Suprapubic skin (tissue), 4 donors: ENCODE measurements at places on chromosomes 2 and 18. TPM values are rescaled to one million over a fixed set of nuclear protein-coding genes. Genes with fewer than 3 reads are reported as not detected.

DNA sequence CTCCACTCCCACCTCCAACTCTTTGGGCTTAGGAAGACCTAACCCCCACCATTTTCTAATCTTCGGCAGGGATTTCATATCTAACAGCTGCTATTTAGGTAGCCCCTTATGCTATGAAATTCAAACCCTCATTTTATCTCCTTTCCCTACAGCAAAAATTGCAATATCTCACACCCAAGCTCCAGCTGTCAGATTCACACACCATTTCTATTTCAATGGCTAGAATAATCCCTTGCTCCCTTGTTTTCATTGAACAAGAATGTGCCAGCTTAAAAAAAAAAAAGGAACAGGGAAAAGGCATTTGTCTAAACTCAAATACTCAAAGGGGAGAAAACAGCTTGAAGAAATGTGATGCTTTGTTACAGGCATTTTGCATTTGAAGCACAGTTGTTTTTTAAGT lies 850.6 kb upstream of the ACVR2A start:
- no peak overlapping the region for H3K27ac ChIP-seq
- H3K4me3 ChIP-seq = no peak overlapping the region
- H3K4me1 ChIP-seq = no peaks in the 10 kb centered on the region

- H3K4me3 ChIP-seq = no peak overlapping the region
- H3K4me1 ChIP-seq = peaks cover 27% of the 10 kb centered on the region
- H3K27ac ChIP-seq = peak overlapping the region; percentile 64
- H3K27me3 ChIP-seq = no peaks in the 10 kb centered on the region
- no peaks in the 10 kb centered on the region for H3K36me3 ChIP-seq
These were observed 85.6 kb downstream of the EHD3 start for GRCh38 chr2:31319406-31320175.

DNA sequence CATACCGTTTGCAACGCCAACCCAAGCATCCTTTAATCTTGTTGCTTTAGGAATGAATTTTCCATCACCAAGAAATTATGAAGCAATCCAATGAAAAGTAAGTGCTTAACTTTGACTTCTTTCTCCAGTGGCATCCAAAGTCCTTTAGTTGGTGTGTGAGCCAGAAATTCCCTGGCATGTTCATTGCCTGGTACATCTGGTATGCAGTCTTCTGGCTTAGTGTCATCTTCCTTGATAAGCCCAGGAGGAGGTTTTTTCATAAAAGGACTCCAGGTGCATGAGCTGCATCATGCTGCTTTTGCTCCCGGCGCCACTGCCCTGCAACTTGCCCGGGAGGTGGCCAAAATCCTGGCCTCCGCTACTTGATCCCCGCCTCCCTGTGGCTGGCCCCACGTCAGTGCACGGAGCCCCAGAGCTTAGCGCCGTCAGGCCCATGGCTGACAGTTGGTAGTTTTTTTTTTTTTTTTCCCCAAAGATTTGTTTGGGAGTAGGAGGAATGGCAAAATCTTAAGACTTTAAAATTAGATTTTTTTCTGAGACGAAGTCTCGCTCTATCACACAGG lies 58.7 kb downstream of the PUM2 start:
- no peak for DNase-seq

- H3K27me3 ChIP-seq = no peaks in the 10 kb centered on the region
- no peak for DNase-seq
- H3K36me3 ChIP-seq = no peaks in the 10 kb centered on the region
- H3K4me3 ChIP-seq = no peak overlapping the region
- H3K4me1 ChIP-seq = peaks cover 4% of the 10 kb centered on the region
These were observed 182.7 kb upstream of the SIX2 start for GRCh38 chr2:45191976-45192375.

GRCh38 chr2:224038830-224039079 lies 331 bp downstream of the SERPINE2 start:
- H3K27ac ChIP-seq = no peak overlapping the region
- peaks cover 21% of the 10 kb centered on the region for H3K4me1 ChIP-seq
- DNase-seq = no peak
- H3K4me3 ChIP-seq = peak overlapping the region; percentile 62

DNA sequence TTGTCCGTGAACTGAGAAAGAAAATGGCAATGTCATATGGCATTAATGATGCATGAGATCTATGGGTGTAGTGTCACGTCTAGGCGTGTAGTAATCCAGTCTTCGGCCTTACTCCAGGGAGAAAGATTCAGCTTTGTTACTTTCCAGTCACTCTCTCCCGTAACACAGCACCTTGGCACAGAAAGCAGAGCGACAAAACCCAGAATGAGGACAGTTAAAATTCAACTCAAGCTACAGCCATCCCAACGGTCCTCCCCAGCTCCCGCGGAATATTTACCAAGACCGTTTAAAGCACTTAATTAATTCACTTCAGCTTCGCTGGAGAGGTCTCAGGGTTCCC lies 797 bp upstream of the CRIM1 start:
- no peaks in the 10 kb centered on the region for H3K36me3 ChIP-seq
- H3K27ac ChIP-seq = peak overlapping the region; percentile 91
- H3K27me3 ChIP-seq = no peaks in the 10 kb centered on the region
- H3K4me1 ChIP-seq = peaks cover 50% of the 10 kb centered on the region

DNA sequence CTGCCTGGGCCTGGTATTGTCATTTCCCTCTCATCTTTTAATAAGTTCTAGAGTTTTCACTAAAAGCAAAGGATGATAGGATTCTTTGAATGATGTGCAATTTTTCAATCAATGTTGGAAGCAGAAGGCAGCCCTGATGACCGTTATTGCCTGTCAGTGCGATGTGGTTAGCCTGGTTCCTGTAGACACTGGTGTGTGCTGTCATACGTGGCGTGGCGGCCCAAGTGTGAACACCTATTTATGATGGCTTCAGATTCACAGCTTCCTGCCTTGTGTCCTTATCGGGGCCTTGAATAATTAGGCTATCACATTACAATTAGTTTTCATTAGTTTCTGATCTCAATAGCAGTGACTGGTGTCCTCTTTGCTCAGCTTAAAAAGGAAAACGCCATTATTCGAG lies 218.5 kb downstream of the TPGS2 start:
- no peak for DNase-seq
- no peak overlapping the region for H3K4me3 ChIP-seq

DNA sequence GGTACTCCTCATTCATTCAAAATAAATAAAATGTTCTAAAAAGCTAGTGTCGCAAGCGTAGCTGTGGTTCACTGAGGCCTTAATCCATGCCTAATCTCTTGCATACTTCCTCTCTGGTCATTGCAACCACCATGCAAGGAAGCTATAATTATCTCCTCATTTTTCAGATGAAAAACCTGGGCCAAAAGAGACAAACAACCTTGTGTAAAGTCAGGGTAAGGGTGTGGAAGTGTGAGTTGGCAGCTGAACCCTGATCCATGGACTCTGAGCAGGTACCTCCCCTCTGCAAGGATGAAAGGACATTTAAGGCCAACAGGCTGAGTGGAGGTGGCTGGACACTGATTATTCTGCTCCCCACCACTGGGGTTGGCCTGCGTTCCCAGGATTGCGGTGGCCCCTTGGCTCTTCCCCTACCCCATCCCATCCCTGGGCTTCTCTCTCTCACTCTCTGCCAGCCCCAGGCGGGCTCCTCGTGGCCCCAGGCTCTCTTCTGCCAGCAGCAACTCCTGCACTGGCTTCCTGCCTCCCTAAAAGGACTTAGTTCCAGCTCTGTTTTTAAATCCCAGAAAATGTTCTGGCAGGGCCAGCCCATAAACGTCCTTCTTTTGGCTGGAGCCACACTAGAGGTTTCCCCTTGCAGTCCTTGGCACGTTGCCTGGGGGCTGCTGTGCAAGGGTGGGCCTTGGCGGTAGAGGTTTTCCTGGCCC lies 72.0 kb upstream of the AFF3 start:
- H3K27me3 ChIP-seq = no peaks in the 10 kb centered on the region
- H3K36me3 ChIP-seq = no peaks in the 10 kb centered on the region
- no peak for DNase-seq
- H3K27ac ChIP-seq = no peak overlapping the region
- H3K4me1 ChIP-seq = peaks cover 6% of the 10 kb centered on the region

- H3K27ac ChIP-seq = no peak overlapping the region
- H3K4me1 ChIP-seq = peaks cover 43% of the 10 kb centered on the region
- DNase-seq = no peak
- peaks cover 4% of the 10 kb centered on the region for H3K27me3 ChIP-seq
- no peak overlapping the region for H3K4me3 ChIP-seq
These were observed 30.1 kb downstream of the ITGA6 start for GRCh38 chr2:172457536-172457935.

DNA sequence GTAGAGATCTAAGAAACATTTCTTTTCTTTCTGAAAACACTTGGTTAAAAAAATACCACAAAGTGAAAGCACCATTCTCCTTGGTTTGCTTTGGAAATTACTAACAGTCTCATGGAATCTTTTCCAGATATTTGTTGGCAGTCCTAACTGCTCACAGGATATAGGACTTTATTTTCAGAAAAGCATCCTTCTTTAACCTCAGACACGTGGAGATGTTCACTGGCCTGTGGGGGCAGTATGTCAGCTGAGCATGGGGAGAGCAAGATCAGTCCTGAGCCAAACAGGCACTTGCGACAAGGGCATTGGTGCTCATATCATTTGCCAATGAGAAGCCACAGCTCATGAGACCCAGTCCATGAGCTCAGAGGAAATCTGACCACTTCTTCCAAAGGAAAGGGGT lies 371.9 kb downstream of the NBAS start:
- no peaks in the 10 kb centered on the region for H3K27me3 ChIP-seq
- DNase-seq = no peak
- no peaks in the 10 kb centered on the region for H3K4me1 ChIP-seq
- H3K4me3 ChIP-seq = no peak overlapping the region
- no peak overlapping the region for H3K27ac ChIP-seq

DNA sequence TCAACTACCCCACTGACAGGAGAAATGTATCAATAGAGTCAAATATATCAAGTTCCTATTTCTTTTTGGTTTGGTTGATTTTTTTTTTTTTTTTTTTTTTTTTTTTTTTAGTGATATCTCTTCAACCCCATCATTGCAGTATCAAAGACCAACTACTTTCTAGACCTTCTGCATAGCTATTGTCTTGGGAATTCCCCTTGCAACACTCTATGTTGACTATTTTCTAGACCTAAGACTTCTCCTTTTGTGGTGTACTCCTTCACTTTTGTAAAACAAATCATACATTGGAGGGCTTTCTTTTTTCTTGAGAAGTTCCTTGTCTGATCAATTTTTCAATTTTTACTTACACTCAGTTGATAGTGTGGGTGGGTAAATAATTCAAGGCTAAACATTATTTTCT lies 46.5 kb upstream of the NR4A2 start:
- H3K4me3 ChIP-seq = no peak overlapping the region
- no peaks in the 10 kb centered on the region for H3K4me1 ChIP-seq
- H3K27me3 ChIP-seq = no peaks in the 10 kb centered on the region
- no peak overlapping the region for H3K27ac ChIP-seq
- no peak for DNase-seq
- H3K36me3 ChIP-seq = no peaks in the 10 kb centered on the region

DNA sequence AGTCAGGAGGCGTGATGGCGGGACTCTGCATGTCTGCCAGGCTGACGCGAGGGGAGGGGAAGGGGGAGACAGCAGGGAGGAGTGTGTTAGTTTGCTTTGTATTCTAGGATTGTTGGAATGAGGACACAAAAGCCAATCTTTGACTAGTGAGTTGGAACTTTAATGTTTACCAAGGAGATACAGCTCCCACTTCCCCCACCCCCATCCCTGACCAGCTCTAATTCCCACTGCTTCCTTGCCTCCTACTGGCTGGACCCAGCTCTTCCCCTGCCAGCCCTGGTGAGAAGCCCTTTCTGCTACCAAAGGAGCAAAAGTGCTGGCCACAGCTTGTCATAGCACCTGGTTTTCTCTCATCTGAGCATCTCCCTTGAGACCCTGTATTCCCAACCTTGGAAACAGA lies 84.5 kb downstream of the CELF4 start:
- no peaks in the 10 kb centered on the region for H3K36me3 ChIP-seq
- no peak overlapping the region for H3K4me3 ChIP-seq
- no peak overlapping the region for H3K27ac ChIP-seq
- no peak for DNase-seq

DNA sequence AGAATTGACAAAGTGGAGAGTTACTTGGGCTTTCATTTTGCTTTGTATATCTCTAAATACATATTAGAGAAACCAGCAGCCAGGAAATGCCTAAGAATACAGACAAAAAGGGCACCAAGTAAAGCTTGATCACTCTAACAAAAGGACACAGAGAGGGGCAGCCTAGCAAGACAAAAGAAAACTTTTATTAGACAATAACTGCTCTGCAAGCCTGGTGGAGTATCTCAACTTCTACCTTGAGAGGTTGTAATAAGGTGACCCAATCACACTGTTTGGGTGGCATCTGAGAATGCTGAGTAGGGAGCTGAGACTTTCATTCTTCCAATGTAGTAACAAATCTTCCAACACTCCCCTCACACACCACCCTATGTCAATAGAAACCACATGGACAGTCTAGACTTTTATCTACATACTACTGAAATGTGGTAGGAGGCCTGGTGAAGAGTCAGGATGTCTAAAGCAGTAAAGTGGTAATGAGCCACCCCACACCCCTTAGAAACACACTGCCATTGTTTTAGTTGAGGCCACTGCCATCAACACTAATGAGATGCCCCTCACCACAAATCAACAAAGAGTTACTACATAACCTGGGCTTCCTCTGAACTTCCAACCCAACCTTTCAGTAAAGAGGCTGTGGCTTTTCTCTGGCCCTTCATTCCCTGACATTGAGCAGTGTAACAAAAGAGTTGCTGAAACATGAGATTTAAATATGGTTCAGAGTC lies 726.7 kb upstream of the POU3F3 start:
- no peaks in the 10 kb centered on the region for H3K27me3 ChIP-seq
- no peak overlapping the region for H3K4me3 ChIP-seq
- no peak overlapping the region for H3K27ac ChIP-seq
- H3K4me1 ChIP-seq = no peaks in the 10 kb centered on the region

GRCh38 chr2:188647430-188648070 lies 326.6 kb upstream of the COL3A1 start:
- H3K4me3 ChIP-seq = no peak overlapping the region
- no peak for DNase-seq
- H3K36me3 ChIP-seq = no peaks in the 10 kb centered on the region
- no peaks in the 10 kb centered on the region for H3K4me1 ChIP-seq
- no peak overlapping the region for H3K27ac ChIP-seq

GRCh38 chr2:109410039-109410815 lies 203.5 kb downstream of the SEPTIN10 start:
- peaks cover 33% of the 10 kb centered on the region for H3K4me1 ChIP-seq
- no peak overlapping the region for H3K4me3 ChIP-seq
- H3K27ac ChIP-seq = no peak overlapping the region
- H3K27me3 ChIP-seq = no peaks in the 10 kb centered on the region
- no peaks in the 10 kb centered on the region for H3K36me3 ChIP-seq

GRCh38 chr2:152813351-152813750 lies 94.9 kb downstream of the ARL6IP6 start:
- H3K4me3 ChIP-seq = no peak overlapping the region
- H3K27me3 ChIP-seq = no peaks in the 10 kb centered on the region

ICA1L gene
- total RNA-seq = 1.4 TPM

IL36A gene
- not detected for total RNA-seq

VWC2L gene
- total RNA-seq = not detected

TEX44 gene
- not detected for total RNA-seq

E2F6 gene
- total RNA-seq = 9.3 TPM

GCG gene
- not detected for total RNA-seq

SULT1C2 gene
- not detected for total RNA-seq

PECR gene
- total RNA-seq = 15.6 TPM
